ENCODE measurements at places on chromosomes 5 and 9.
A peak's percentile ranks its signal among the peaks of the same experiment; 100 is the strongest.

DNA sequence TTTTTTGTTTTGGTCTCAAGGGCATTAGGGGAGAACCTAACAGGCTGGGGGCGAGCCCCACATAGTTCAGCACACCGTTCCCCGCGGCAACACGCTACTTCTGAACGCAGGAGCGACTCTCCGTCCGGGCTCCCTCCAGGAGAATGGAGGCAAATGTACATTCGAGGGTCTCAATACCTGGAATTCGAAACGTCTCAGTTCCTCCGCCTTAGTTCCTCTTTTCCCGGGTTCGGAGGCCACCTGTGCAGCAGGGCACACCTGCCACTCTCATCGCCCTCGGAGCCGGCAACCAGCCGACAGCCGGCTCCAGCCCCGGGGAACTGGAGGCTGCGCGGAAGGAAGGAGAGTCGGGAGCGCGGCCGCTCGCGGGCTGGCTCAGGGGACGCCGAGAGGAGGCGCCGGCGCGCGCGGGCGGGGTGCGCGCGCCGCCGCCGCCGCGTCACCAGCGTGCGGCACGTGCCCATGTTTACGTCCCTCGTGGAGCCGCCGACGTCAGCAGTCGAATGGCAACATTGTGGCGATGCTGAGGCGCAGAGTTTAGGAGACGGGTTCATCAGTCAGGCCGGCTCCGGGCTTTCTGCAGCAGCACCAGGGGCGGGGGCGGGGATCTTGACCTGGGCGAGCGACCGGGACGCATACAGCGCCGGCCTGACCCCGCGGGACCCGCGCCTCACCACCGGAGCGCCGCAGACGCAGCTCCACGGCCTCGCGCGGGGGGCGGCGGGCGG, at the start of gene JMY:
TSS of gene JMY (plus strand) at position 498 of the 728 bp plus-strand sequence. CDS start 520 bp downstream, outside the sequence.
- peak; percentile 71 for DNase-seq

- DNase-seq, result no peak
Observed at GRCh38 chr5:94908889-94909480, 290.5 kb downstream of the SLF1 start.

DNA sequence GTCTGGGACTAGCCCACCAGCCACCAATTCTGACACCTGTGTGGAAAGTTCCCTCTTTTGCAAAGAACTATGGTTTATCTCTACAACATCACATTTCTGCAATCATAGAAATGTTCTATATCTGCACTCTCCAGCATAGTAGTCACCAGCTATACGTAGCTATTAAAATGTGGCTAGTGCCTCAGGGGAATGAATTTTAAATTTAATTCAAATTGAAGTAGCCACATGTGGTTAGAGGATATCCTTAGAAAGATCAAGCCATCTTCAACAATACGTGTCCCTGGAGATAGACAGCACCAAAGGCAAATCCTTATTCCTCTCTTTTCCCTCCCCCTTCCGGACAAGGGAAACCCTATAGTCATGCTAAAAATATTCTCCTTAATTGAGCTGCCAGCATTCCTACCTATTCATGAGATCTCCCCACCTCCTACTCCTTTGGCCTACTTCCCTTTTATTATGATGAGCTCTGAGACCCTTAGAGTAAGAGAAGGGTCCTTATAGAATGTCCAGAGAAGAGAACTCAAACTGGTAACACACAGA, 11.1 kb downstream of the LCP2 start:
- no peak for DNase-seq

DNA sequence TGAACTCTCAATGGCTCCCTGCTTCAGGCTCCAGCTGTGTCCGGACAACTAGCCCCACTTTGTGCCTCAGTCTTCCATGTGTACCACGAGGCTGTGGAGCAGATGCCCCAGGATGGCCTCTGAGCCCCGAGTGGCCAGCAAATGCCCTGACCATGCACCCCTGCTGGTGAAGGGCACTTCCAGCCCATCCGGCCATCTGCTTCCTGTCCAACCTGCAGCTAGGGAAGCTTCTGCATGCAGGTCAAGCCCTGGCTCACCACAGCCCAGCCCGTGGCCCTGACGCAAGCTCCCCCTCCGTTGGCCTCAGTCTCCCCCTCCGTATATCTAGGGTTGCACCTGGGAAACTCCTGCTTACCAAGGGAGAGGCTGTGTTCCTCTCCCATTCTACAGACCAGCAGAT, 4.8 kb downstream of the NINJ1 start:
- DNase-seq, result no peak

GRCh38 chr5:112467485-112467884, 48.4 kb upstream of the EPB41L4A start:
- no peak for DNase-seq

DNA sequence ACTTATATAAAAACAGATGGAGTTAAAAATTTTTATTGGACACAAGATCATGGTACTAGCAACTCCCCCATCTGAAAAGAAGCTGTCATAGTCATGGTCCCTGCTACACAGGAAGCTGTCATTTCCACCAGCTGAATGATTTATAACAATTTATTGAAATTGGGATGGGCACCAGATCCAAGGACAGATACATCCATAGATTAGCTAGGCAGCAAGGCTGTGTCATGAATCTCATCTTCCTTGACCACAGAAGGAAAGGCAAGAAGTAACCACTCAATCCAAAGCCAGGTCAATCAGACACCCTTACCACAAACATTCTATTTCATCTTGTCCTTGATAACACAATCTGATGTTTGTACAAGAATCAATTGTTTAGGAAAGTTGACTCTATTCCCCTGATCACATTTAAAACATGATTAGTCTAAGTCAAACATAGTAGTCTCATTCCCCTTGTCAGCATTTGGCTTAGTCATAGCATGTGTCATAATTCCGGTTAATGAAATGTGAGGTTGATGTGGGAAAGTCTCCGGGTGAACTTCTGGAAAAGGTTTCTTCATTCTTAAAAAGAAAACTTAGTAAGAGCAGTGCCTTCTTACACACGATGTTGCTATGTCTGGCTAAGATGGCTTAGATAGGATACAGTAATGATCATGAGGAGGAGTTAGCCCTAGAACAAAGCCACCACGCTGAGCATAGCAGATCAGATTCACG, 462.6 kb upstream of the PAPPA start:
- no peak for DNase-seq

DNA sequence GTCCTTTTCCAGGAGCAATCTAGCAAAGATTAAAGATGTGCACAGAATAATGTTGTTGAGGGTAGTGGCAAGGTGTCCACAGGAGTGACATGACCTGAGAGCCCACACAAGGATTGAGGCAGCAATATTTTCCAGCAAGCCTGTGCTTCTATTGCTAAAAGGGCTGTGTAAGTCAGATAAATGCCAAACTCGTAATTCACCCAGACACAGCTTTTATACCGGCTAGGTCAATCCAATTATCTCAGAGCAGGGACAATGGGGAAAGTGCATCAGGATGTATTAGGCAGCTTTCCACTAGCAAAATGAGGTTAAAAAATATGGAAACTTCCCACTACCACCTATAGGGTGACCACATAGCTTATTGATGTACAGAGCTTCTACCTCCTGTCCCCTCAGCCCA, 34.8 kb upstream of the RAB3C start:
- DNase-seq, result no peak

GRCh38 chr9:37030611-37030939, 3.5 kb downstream of the PAX5 start:
- DNase-seq, result no peak

DNA sequence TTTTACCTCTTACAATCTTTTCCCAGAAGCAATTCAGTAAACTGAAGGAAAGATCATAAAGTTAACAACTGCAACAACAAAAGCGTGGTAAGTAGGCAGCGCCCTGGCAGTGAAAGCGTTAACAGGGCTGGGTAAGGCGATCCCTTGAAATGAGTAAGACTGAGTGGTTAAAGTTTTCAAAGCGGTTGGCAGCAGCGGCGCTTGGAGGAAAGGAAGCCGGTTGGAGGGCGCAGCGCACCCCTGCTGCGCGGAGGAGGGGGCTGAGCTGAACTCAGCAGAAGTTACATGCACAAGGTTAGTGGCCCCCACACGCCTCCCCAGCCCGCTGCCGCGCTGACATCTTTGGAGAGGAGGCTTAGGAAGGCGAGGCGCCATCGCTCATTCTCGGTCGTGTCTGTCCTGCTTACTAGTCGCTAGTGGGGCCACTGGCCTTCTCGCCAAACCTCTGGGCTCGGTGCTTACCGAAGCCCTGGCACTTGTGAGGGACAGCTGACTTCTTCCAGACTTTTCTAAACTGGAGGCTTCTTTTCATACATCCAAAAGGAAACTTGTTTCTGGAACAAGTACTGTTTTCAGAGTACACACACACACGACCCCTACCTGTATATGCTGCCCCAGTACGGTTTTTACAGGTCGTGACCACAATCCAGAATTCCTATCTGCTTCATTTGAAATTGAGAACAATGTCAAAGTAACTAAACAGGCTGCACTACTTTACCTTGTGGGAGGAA, at the start of gene SH3RF2:
TSS of gene SH3RF2 (plus strand) at position 178 of the 731 bp plus-strand sequence. CDS start 1,351 bp downstream, outside the sequence.
- peak; percentile 13 for DNase-seq

DNA sequence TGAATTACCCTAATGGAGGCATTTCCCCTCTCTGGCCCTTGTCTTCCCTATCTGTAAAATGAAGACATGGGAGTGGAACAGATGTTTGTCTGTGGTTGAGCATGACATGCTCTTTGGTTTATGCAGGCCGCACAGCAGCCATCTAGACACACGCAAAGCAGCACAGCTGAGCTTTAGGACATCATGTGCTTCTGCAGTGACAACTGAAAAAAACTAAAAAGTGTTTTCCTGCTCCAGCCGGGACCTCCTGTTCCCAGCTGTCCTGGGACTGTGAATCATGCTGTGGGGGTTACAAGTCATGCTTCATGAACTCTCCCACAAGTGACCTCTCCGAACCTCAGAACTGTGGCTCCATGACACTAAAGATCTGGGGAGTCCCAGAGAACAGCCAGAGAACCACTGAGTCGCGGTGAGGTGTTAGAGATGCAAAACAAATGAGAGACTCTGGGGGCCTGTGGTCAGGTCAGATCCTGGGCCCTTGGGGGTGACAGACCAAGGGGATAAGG, 1.7 kb downstream of the SMIM3 start:
- no peak for DNase-seq

DNA sequence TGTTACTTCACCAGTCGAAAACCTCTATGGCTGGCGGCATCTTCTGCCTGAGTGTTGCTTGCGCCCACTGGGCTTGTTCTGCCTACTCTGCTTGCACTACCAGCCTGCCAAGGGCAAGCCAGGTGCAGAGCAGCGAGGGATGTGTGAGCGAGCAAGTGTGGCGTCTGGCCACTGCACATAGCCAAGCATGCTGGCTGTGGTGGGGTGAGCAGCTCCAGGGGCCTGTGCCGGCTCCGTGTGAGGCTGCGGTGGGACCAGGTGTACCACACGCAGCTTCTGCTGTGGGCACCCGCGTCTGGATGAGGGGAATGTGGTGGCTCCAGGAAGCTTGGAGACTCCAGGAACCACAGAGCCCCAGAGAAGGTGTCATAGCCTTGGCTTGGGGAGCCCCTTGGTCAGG, 51.4 kb downstream of the GTF3C4 start:
- no peak for DNase-seq

DNA sequence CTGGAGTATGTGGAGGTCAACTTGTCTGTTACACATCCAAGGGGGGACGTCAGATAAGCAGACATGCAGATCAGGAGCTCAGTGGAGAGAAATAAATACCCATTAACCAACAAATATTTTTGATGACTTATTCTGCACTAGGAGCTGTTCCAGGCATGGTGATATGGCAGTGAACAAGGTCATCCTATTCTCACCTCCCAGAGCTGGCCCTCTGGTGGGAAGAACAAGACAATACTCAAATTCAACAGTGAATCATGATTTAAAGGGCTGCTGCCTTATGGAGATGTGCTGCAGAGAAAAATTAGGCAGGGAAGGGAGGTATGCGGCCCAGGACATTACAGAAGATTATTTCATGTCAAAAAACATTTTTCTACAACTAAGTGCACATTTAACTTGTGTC, 36.5 kb downstream of the SYK start:
- DNase-seq, result no peak

- no peak for DNase-seq
Observed at GRCh38 chr9:36457836-36458429, 57.9 kb upstream of the RNF38 start.

DNA sequence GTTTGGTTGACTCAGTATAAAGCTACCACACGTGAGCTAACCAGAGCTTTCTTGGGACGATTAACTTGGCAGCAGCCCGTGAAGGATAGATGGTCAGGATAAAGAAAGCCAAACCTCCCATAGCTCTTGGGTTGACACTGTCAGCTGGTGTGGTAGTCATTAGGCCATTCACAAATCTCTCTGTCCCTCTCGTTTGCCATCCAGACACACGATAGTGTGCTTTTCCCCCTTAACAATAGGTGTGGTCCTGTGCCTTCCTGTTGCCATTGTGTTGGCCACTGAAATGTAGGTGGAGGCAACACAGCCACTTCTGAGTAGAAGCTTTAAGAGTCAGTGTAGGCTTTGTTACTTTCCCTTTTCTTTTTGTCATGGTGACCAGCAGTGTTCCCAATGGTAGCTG, 11.7 kb downstream of the OR13J1 start:
- no peak for DNase-seq

- no peak for DNase-seq
Observed at GRCh38 chr5:25150819-25151218, 506.0 kb upstream of the CDH10 start.

DNA sequence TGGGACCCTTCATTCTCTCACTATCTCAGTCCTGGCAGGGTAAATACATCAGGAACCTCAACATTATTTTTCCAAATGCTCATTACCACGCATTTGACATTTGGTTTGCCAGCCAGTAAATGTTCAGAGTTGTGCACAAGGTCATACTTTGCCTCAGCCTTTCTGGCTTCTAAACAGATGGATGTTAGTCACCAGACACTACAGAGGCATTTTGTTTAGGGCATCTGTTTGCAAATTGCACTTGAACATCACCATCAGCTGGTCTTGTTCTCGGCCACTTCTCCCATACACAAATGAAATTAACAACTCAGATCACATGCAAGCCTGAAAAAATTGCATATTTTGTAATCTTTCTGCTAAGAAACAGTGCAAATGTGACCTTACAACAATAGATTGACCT, 75.0 kb upstream of the SLC1A1 start:
- DNase-seq, result no peak

GRCh38 chr9:35776018-35776417, 15.4 kb upstream of the NPR2 start:
- no peak for DNase-seq

GRCh38 chr5:135150767-135151166, 116.7 kb upstream of the PITX1 start:
- DNase-seq, result no peak

DNA sequence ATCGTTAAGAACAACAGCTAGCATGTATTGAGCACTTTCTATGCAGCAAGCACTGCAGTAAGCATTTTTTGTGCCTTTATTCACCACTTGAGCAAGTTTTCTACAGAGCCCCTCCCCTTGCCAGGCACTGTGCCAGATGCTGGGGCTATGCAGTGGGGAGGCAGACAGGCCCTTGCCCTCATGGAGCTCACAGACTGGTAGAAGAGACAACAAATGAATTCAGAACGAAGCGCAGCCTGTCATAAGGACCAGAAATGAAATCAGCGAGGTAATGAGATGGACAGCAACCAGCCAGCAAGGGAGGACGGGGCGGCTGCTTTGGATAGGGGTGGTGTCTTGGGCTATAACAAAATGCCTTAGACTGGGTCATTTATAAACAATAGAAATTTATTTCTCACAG, 68.8 kb downstream of the C9orf50 start:
- DNase-seq, result no peak
